ENCODE measurements at places on chromosomes 3 and 15. TPM values are rescaled to one million over a fixed set of nuclear protein-coding genes. Genes with fewer than 3 reads are reported as not detected.

- DNase-seq = no peak
These were observed 6.7 kb upstream of the ZFAND6 start for GRCh38 chr15:80052597-80053304.

- no peak for DNase-seq
These were observed 112.7 kb upstream of the SELENOK start for GRCh38 chr3:54004335-54004734.

GRCh38 chr3:17820275-17820674 lies 77.8 kb upstream of the TBC1D5 start:
- DNase-seq = no peak

- DNase-seq = no peak
These were observed 440.9 kb downstream of the RBMS3 start for GRCh38 chr3:29721789-29722188.

GRCh38 chr3:100737334-100737733 lies 28.0 kb downstream of the TFG start:
- DNase-seq = no peak

DNA sequence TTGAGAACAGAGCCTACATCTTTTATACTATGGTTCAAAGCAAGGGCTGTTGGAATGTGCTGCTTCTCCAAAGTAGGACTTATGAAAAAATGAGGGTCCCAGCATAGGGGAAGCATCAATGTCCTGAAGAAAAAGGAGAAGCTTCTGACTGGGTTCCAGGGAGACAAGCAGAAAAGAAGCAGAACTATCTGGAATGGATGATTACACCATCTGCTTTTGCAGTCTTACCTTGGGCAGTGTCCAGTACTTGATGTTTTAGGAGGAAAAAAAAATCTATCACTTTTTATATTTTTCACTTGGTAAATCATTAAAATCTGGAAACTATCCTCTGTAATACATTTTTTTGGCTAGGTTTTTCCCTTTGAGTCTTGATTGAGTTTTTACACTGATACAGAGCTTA lies 57.9 kb upstream of the DPH6 start:
- DNase-seq = no peak

GRCh38 chr3:151852074-151852811 lies 21.2 kb upstream of the SUCNR1 start:
- no peak for DNase-seq

GRCh38 chr3:55376753-55377347 lies 110.3 kb downstream of the WNT5A start:
- no peak for DNase-seq

GRCh38 chr3:185930393-185931107 lies 7.3 kb downstream of the TRA2B start:
- no peak for DNase-seq

DNA sequence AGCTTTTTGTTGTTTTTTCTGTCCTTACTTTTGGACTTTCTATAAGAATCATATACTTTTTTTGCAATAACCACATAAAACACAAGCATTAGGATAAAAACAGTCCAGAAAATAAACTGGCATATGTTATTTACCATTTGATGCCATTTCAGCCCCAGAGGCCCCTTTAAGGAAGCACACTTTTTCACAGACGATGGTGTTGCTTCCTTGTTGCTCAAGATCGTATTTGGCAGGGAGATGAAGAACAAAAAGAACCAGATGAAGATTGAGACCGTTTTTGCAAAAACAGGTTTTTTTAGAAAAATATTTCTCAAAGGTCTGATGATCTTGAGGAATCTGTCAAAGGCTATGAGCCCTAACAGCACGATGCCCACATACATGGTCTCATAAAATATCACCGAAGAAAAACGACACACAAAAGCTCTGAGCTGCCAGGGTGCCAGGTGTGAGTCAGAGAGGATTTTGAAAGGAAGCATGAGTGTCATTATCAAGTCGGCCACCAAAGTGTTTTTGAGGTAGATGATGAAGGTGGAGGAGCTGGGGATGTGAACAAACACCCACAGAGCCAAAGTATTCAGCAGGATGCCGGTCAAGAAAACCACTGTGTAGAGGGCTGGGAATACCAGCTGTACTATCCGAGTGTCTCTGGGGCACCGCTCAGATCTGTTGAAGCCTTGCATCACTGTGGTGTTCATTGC lies 902 bp downstream of the P2RY13 start:
- DNase-seq = no peak

DNA sequence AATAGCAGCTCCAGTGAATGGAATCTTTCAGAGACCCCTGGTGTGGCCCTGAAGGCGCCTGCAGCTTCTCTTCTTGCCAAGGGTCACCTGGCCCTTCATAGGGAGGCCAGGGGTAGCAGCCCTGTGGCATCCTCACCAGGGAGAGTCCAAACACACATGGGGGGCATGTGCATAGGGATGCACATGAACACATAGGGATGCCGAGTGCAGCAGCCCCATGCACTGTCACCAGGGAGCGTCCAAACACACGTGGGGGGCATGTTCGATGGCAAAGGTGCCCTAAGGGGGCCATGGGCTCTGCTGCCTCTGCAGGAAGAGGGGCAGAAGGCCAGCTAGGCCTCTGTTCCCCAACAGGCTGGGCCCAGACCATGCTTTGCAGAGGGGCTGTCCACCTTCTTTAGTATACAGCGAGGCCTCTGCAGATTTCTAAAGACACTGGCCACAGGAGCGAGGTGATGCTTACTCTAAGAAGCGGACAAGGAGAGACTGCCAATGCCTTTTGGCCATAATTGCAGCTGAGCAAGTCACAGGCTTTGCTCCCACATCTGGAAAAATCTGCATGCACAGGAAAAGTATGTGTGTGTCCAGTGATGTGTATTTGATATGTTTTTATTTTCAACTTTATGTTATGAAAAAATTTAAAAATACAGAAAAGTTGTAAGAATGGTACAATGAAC lies 21.0 kb downstream of the ANAPC13 start:
- DNase-seq = no peak

DNA sequence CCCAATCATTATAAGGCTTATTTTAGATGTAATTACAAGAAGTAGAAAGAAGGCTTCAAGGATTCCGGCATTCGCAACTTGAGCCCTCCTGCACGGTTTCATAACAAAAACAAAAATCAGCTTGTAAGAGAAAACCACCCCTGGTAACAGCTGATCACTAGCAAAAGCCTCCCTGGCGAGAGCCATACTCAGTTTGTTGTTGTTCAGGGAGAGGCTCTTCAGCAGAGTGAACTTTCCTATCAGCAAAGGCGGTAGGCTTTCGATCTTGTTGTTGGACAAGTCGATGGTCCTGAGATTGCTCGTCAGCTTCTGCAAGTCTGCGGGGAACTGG lies 710 bp downstream of the LRRC57 start:
- no peak for DNase-seq

DNA sequence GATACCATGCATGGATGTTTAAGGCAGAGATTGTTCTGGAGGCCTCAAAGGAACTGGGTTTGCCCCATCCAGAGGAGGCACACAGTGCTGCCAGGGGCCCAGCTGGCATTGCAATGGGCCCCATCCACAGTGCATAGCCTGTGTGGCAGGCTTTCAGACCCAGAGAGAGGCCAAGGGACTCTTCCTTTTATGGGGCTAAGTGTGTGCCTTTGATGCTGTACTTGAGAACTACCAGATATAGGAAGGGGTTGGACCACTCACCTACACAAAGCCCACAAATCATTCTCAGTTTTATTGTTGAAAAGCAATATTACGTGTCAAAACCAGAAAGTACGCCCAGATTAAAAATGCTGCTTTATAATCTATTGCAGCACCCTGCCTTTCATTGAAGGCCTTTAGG lies 134.9 kb downstream of the EPHB1 start:
- no peak for DNase-seq

GRCh38 chr3:13111873-13112520 lies 38.8 kb upstream of the IQSEC1 start:
- DNase-seq = no peak

DNA sequence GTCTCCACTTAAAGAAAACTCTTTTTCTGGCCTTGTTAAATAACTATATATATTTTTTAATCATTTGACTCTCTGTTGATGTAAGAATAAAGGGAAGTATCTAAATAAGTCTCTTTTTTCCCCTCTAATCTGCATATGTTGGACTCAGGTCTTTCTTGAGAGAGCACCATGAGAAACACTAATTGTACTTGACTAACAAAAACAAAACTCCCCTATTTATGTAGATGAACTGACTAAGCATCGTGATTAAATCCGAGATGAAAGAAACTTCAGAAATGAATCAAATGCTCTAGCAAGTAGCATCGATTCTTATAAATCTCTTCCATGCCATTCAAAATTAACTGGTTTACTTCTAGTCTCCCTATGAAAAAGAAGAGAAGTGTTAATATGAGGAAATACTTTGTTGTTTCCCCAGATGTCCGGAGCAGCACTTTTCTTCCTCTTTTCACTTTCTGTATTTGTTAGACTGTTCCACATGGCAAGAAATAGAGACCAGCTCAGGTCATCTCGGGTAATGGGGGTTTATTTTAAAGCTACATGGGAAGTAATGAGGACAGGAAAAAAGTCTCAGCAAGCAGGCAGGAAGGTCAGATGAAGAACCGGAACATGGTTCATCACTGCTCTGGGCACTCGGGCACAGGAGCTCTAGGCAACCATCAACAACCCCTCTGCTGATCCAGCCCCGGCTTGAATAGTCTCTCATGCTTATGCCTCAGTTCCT lies 288.3 kb downstream of the CNTN6 start:
- no peak for DNase-seq

DNA sequence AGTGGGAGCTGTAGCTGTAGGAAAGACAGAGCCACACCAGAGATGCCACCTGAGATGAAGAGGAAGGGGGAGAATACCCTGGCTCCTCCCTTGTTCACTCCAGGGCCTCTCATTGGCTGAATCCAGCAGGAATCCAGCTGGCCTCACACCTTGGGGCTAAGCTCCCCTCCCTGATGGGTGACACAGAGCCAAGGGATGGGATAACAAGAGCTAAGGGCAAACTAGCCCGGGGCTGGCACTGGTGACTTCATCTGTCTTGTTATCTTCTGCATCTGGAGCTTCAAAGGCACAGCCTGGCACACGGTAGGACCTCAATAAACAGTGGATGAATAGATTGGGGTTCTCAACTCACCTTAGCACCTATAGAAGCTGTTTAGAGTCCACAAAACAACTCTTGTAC lies 13.8 kb upstream of the GATA2 start:
- DNase-seq = no peak

- no peak for DNase-seq
These were observed 114.0 kb upstream of the C2CD4B start for GRCh38 chr15:62279041-62279440.

DNA sequence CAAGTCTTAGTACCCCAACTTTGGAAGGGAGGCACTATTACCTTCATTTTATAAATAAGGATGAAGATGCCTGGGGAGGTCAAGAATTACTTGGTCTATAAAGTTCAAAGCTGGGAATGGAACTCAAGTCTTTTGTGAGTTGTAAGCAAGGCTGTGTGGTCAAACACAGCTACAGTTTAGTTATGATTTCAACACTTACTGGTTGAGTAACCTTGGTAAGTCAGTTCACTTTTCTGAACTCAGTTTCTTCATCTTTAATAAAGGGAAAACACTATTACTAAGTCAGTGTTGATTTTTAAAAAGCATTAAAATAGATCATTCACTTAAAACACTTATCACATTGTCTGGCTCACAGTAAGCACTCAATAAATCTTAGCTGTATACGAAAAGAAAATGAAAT lies 200.4 kb upstream of the ADAMTS9 start:
- no peak for DNase-seq

DNA sequence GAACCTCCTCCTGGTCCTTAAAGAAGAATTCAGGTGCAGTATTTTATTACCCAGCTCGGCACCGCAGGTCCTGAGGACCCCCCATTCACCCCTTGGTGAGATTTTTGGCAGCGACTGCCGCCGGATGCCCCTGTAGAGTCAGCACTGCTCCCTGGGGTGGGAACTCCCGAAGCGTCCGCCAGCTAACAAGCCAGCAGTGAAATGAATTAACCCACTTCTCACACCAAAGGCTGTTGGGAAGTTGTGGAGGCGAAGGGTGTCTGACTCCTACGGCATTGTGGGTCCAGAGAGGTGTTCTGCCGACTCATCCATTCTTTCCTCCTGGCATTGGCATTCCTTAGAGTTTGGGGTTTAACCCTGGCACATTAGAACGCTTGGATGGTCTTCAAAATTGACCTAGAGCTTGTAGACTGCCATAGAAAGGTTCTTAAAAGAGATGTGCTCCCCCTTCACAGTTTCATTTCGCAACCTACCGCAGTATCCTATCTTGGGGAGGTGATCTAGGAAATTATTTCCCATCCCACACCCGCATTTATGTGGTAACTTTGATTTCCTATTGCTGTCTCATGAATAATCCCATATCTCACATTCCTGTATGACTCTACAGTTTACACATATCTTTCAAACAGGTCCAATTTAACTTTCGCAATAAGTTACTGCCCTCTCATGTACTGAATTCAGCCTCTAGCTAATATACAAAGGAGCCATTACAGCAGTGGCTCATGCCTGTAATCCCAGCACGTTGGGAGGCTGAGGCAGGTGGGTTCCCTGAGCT lies 879 bp upstream of the EIF5A2 start:
- DNase-seq = no peak

GRCh38 chr15:101201411-101202174 lies 50.3 kb downstream of the CHSY1 start:
- peak; percentile 44 for DNase-seq

DNA sequence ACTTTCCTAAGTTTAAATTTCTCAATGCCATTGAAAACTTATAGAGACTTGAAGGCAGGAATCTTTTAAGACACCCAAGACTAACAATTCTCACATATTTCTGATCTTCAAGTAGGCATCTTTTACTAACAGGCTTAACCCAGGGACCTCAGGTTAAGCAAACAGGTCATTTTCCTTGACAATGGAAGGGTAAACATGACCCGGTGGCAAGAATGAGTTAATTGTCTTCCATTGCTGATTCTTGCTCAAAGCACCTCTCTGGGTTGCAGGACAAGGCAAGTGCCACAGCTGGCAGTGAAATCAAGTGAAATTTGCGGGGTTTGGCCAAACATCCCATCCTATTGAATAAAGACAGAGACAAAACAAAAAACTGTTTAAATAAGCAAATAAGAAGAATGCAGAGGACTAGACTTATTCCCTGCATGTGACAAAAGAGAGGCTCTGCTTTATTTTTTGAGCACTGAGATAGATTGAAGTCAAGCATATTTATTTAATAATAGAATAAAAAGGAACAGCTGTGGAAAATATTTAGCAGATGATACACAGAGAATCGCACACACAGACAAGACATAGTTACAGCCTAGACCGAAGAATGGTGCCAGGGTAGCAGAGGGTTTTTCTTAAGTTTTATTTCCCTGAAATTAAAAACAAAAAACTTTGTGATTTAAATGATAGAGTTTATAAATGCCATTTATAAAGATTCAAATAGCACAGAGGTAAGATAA lies 56.0 kb upstream of the MITF start:
- no peak for DNase-seq

MST1R gene
- total RNA-seq = 5.3 TPM

STRIT1 gene
- total RNA-seq = not detected

DUOX1 gene
- total RNA-seq = 6.9 TPM

KLHL40 gene
- total RNA-seq = not detected

TEX9 gene
- 1.9 TPM for total RNA-seq

TJP1 gene
- 165 TPM for total RNA-seq

IL5RA gene
- total RNA-seq = not detected

SLC22A14 gene
- 0.65 TPM for total RNA-seq

GYG1 gene
- 40.8 TPM for total RNA-seq

INSYN1 gene
- 3.6 TPM for total RNA-seq
